ENCODE measurements at places on chromosomes 4 and X. TPM values are rescaled to one million over a fixed set of nuclear protein-coding genes. Genes with fewer than 3 reads are reported as not detected.

STBD1 gene
- total RNA-seq, result 19.9 TPM

ADH6 gene
- total RNA-seq, result not detected

NDUFA1 gene
- 24.5 TPM for total RNA-seq

WWC2 gene
- total RNA-seq, result 3.8 TPM

SMAD1 gene
- total RNA-seq, result 20.1 TPM

HELT gene
- not detected for total RNA-seq

NPNT gene
- total RNA-seq, result 43.1 TPM

FAT4 gene
- 16.8 TPM for total RNA-seq

C4orf51 gene
- total RNA-seq, result not detected

NPY1R gene
- 248 TPM for total RNA-seq

ZNF185 gene
- total RNA-seq, result not detected

RAB40AL gene
- total RNA-seq, result not detected

MND1 gene
- not detected for total RNA-seq

HS6ST2 gene
- total RNA-seq, result not detected

ADH1B gene
- 650 TPM for total RNA-seq

SPATA4 gene
- not detected for total RNA-seq

ITIH6 gene
- not detected for total RNA-seq

FAM47A gene
- not detected for total RNA-seq

ATOH1 gene
- total RNA-seq, result not detected

LRIT3 gene
- not detected for total RNA-seq

PAGE4 gene
- total RNA-seq, result not detected

ATP8A1 gene
- total RNA-seq, result 11.4 TPM

CD38 gene
- 1.4 TPM for total RNA-seq

SMS gene
- 35.1 TPM for total RNA-seq
